ENCODE measurements at places on chromosomes 3 and 15. TPM values are rescaled to one million over a fixed set of nuclear protein-coding genes. Genes with fewer than 3 reads are reported as not detected.

Gene IGSF11
- total RNA-seq: not detected

Gene IMPG2
- 0.29 TPM for total RNA-seq

Gene MITF
- 0.32 TPM for total RNA-seq

Gene COL8A1
- total RNA-seq: 0.20 TPM

Gene MCF2L2
- total RNA-seq: 1.8 TPM

Gene ABTB1
- total RNA-seq: 36.1 TPM

Gene HRG
- not detected for total RNA-seq

Gene TMOD2
- 14.6 TPM for total RNA-seq

DNA sequence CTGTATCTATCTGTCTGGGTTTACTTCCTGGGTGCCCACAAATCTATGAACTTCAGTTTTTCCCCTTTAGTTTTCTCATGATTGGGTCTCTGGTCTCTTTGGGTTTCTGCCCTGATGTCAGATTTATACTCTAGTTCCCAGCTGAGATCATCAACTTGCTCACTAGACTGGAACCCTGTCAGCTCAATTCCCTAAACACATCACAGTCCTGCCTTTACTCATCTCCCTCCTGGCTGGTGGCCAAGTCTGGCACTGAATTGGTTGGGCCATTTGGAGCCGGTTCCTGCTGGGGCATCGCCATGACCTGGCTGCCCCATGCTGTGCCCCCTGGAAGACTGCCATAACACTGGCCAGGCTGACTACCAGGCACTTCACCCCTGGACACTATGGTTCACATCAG lies 345.3 kb downstream of the CHST2 start:
- no peak for DNase-seq

DNA sequence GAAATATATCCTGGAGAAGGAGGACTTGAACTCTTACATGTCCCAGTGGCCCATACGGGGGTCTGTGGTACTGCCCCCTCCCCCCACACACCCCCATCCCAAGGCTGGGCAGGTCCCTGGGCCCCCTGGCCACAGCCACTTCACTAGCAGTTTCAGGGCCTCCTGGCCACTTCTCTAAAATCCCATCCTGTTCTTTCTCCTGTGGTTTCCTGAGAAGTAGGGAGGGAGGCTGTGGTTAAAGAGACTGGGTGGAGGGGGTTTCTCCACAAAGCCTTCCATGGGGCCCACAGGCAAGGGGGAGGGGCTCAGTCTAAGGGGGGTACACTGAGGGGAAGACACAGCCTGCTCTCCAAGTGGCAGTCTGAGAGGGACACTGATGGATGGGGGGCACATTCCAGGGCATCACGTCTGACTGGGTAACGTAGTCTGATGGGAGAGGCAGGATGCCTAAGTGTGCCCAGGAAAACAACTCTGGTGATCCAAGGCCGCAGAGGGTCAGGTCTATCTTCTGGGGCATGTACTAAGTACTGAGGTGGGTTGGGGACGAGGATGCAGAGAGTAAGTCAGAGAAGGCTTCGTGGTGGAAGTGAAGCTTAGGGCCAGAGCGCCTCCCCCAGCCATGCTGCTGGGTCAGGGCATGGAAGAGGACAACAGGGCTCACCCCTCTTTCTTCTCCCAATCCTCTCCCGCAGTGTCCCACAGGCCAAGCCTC lies 48.0 kb upstream of the C15orf39 start:
- no peak for DNase-seq

DNA sequence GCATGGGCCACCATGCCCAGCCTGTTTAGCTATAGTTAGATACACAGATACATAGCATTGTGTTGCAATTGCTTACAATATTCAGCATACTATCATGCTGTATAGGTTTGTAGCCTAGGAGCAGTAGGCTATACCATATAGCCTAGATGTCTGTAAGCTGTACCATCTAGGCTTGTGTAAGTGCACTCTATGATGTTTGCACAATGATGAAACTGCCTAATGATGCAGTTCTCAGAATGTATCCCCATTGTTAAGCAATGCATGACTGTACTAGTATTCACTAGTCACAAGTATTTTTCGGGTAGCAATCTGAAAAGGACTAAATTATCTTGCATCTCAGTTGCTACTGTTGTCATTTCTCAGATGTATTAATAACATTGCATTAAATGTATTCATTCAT lies 16.0 kb downstream of the PIGB start:
- no peak for DNase-seq

DNA sequence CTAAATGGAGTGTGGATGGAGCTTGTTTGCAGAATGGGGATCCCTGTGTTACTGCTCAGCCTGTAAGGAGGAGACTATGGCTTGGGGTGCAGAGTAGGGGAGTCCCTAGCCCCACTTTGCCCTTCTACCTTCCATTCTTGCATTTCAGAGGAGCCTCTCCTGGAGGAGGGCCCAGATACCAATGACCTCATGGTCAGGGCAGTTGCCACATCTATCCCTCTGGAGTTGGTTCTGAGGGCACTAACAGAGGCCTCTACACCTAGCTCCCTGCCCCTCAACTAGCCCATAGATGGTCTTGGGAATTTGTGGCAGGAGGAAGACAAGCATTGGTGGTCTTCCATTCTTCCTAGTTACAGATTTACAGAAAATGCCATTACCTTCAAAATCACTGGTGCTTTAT lies 6.1 kb downstream of the SKOR1 start:
- DNase-seq: no peak

GRCh38 chr3:155286736-155287135 lies 6.7 kb downstream of the STRIT1 start:
- DNase-seq: no peak

- no peak for DNase-seq
These were observed 359.2 kb upstream of the PROK2 start for GRCh38 chr3:72143966-72144717.

DNA sequence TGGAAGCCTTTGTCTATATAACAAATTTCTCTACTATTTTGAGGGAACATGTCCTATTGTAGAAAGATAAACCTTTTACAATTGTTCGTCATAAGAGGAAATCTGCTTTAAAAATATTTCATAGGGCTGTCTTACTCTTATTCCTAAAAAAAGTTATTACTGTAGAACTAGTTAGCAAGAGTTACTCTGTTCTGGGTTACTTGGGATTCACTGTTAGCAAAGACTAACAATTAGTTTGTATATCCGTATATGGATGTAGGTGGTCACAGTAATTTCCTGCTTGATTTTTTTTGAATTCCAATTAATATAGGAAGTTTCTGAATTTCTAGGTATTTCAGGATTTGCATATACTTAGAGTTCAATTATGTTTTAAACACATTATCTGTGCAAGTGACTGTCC lies 413.5 kb downstream of the RBMS3 start:
- DNase-seq: no peak

- DNase-seq: peak; percentile 76
These were observed at the start of the genes EAF1 and METTL6 for GRCh38 chr3:15427182-15427880. TSS of gene EAF1 (plus strand) at chr3:15427598. CDS start at chr3:15427780, 182 bp downstream. TSS of gene METTL6 (minus strand) at chr3:15427544. CDS start at chr3:15426511, 1,033 bp downstream.

DNA sequence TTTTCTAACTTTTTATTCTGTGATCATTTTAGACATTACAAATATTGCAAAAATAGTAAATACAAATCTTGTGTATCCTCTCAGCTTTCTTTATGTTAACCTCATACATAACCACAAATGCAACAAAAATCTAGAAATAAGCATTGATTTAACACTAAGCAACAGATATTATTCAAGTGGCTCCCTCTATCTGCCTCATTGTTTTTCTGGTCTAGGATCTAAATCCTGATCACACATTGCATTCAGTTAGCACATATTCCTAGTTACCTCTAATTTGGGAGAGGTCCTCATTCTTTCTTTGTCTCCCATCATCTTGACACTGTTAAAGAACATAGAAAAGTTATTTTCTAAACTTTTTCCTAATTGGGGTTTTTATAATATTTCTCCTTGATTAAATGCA lies 1126.0 kb downstream of the ROBO2 start:
- no peak for DNase-seq

GRCh38 chr3:185318141-185318540 lies 44.8 kb upstream of the MAP3K13 start:
- no peak for DNase-seq

DNA sequence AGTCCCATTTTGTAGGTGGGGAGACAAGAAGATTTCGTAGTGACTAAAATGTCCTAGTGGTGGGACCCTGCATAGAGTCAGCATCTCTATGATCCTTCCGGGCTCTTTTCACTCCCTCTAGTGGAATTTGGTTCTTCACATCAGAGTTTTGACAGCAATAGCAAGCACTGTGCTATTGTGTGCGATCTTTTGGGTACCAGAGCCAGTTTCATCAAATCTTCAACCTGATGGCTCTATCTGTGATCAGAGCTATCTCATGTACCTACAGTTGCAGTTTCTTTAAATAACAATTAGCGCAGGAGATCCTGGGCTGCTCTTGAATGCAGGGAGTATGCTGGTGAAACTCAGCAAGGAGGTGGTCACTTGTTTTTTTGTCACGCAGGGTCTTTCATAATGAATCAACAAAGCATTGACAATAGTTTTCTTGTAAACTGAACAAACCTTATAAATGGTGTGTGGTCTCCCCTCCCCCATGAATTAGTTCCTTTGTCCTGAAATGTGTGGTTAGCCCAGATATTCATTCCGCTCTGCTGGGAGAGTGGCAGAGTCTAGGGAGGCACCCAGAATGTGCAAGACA lies 257.2 kb upstream of the SOX2 start:
- DNase-seq: no peak

DNA sequence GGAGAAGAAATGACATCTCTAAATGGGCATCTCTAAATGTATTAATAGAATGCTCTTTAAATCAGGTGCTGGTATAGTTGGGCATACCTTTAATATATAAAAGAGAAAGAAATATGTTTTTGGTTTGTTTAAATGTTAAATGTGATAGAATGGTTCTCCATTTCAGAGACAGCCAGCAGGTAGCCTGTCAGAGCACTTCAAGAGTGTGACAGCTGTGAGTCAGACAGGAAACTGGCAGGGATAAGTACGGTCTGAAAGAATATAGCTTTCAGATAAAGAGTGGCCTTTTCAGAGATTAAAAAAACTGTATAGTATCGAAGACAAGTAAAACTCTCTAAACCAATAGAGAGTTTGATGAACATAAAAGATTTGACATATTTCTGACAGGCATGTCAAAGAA lies 654.1 kb downstream of the IGSF11 start:
- no peak for DNase-seq
